ENCODE measurements at places on chromosomes 3 and 15.

DNA sequence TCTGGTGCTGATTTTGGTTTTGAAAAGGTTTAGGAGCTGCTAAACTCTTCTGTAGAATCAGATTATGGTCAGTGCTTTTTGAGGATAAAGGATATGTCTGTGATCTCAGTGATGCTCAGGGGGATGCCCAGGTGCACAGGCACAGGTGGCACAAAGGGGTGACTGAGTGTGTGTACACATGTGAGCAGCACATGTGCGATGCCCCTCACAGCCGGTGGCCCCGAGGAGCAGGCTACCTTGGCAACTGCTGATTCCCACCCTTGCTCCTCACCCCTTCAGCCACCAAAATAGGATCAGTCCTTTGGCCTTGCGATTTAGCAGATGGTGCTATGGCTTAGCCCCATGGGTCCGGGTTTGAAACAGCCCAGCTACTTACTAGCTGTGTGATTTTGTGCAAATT lies 51.1 kb downstream of the POMGNT2 start:
- no peak for DNase-seq

DNA sequence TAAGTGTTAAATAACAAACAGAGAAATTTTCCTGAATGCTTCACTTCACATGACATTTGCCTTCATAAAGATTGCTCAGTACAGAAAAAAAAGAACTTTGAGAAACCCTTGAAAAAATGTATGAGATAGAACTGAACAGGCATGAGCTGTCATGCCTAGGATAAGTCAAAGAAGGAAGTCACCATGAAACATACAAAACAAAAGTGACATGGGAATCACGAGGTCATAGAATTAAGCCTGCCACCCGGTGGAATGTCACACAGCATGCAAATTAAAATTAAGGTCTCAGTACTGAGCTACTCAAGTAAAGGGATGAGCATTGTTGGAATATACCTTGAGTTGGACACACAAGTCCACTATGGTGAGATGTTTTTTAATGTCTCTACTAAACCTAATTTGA lies 652.5 kb upstream of the NECTIN3 start:
- peak; percentile 6 for DNase-seq

GRCh38 chr3:100629421-100630127 lies 20.2 kb downstream of the ADGRG7 start:
- no peak for DNase-seq

- DNase-seq = peak; percentile 8
These were observed 11.0 kb downstream of the CD47 start for GRCh38 chr3:108079877-108080276.

DNA sequence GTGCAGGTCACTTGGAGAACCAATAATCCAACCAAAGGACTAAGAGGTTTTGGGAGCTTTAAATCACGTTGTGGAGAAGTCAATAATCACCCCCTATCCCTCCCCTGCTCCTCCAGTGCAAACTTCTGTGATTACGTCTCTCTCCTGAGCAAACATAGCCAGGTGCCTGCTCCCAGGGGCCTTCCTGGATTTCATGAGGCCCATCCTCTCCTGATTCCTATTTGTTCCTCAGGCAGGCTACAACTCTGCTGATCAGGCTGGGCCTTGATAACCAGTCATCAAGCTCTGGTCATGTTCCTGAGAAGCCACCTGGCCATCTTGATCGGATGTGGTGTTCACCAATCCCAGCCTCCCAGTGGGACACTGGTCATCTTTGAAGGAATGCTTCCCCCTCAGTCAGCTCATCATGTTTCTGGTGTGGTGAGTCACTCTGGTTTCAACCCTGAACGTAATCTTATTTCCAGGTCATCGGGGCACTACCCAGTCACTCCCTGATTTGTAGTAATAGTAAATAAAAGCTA lies 2.9 kb upstream of the ZNF710 start:
- DNase-seq = no peak

DNA sequence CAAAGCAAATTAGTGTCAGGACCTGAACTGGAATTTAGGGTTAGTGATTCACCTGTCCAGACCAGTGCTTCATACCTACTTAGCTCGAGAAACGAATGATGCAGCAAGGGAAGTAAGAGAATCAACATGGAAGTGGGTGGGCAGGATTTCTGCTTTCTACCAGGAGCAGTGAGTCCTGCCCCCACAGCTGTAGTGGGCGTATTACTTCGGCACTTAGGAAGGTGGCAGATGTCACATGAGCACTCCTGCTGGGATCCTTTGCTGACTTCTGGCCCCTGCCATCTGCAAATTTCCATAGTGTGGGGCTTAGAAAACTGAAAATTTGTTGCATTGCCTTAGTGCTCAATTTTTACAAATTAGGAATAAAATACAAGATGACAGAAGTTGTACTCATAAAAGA lies 31.2 kb downstream of the RYR3 start:
- DNase-seq = no peak

DNA sequence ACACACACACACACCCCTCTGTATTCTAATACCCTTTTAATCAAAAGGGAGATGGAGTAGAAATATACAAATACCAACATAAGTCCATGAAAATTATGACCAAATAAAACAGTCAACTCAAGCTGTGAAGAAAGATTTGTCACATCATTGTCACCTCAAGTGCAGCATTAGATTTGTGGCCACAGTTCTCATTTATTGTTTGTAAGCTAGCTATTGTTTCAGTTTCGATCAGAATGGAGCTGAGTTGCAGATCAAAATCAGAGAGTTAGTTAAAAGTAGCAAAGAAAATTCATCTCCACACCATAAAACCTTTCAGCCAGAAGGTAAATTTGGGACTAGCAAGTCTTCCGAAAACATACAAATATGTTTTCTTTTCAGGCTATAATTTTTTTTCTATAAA lies 267.7 kb upstream of the LMCD1 start:
- DNase-seq = no peak

GRCh38 chr3:163126115-163126514 lies 1629.5 kb downstream of the OTOL1 start:
- DNase-seq = no peak

- no peak for DNase-seq
These were observed 44.5 kb upstream of the MCTP2 start for GRCh38 chr15:94186770-94187331.

DNA sequence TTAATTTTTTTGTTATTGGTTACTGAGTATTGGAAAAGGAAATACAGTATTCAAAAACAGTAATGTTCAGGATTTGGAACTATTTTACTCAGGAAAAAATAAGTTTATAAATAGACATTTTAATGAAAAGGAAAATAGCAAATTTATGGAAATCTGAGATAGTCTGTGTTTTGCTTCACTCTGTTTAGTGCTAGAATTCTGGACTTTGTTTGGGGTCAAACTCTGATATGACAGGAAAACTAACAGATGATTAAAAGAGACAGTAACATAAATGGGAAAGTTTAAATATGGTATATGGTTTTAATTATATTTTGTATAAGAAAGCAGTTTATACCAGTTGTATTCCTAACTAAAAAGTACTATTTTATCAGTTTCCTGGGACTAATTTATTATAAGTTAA lies 17.4 kb downstream of the SETD5 start:
- DNase-seq = no peak

GRCh38 chr3:46192939-46193338 lies 15.2 kb downstream of the CCR1 start:
- no peak for DNase-seq

GRCh38 chr15:52183562-52184173 lies 7.5 kb downstream of the GNB5 start:
- DNase-seq = no peak

DNA sequence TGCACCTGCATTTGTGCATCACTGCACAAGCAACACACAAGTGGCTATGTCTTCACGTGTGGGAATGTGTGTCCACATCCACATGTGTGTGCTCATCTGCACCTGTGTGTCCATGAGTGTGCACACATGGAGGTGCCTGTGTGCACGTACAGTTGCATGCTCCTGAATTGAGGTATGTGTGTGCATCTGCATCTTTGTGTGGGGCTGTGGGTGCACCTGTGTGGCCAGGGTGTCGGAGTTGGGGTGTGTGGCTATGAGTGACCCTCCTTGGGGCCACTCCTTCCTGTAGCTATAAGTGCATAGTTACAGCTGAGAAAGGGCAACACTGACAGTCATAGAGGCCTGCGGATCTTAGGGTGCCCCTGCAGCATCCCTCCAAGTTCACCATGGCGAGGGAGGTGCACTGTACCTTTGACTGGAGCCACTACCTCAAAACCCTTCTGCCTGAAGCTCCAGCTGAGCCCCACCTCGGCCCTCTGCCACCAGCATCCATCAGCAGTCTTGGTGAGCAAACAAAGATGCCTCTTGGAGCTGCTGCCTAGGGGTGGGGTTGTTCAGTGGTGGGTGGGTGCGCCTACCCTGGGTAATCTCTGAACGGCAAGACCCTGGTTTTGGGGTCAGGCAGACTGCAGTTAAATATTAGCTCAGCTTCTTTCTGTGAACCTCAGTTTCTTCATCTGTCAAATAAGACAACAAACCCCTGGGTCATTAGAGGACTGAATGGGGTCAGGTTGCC lies 5.2 kb upstream of the HHATL start:
- no peak for DNase-seq

DNA sequence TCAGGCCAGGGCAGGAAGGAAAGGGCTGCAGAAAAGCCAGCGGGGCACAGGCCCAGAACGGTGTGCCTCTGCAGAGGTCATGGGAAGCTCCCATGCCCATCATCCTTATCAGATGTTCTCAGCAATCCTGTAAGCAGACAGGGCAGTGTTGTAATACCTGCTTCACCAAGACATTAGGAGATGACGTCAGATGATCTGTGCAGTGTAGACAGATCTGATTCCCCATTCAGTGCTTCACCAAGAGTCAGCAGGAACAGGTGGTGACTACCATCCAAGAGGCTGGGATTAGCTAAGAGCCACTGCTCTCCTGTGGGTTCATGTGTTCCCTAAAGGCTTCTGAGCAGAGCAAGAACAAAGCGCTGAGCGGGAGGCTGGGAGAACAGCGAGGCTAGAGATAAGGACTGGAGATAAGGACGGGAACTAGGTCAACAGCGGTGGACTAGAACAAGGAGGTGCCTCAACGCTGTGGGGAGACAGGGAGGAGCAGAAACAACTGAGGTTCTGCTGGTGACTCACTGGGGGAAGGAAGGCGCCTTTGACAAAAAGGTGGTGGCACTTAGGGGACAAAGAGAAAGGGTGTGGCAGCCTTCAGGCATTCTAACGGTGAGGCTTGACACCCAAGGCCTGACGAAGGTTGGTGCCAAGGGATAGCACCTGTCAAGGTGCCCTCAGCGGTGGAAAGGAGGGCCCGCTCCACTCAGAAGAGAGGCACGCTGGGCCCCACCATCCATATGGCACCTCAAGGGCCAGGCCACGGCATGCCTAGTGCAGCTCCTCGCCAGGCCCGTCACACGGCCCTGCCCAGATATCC lies 28.4 kb downstream of the CCDC12 start:
- no peak for DNase-seq

DNA sequence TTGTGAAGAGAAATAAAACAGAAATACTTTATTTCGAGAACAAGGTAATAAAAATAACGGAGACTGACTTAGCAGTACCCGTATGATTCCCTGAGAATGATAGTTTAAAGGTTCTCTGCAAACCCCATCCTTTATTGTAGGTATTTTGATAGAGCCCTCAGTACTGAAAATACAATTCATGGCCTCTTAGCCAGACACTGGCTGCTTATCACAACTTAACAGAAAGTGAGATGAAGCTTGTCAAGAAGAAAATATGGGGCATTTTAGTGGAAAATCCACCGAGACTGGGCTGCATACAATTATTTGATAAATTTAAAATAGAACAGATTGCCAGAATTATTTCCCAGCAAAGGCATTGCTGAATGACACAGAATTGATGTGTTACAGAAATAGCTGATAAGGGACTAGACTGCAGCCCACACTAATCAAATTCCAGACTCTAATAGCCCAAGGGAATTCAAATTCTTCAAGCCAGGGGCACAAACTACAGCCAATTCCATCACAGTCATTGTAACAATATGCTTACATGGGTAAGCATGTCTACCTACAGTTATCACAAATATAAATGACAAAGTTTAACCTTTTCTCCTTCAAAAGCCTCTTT lies 521.9 kb downstream of the PLOD2 start:
- no peak for DNase-seq

DNA sequence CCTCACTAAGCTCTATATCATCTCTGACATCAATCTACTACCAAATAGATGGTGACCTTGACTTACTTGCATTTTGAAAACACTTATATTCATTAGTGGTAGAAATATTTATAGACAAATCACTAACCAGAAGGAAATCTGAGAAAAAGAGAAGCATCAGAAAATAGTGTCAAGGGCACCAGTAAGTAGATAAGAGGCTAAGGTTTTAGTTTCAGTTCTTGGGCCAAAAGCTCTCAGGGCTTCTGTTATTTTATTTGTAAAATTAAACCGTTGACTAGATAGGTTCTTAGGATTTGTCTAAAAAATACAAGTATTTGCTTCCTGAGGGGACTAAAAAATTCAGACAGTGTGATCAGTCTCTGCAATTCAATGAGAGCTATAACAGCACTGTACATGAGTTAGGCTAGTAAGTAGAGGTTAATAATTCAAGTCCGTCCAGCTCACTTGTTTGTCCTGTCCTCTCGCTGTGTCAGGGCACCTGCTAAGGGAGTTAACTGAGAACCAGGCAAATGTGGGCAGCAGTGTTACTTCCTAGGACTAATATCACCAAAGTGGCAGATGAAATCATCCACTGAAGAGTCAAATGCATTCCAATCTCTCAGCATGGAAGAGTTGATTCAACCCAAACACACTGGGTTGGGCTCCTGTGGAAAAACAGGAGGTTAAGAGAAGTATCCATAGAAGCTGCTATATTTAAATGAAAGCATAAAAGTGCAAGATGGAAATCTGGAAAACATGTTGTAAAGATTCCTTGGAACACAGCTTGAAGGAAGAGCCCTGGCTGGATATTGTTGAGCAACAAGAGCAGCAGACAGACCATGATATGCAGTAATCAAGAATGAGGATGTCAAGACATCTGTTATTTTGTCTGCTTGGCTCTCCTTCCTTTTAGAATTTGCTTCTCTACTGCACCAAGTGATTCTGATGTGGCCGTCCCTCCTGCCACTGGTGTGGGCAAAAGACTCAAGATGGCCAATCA lies 134.9 kb upstream of the ZBTB20 start:
- DNase-seq = no peak

GRCh38 chr3:175186511-175186910 lies 327.4 kb downstream of the NAALADL2 start:
- no peak for DNase-seq

- DNase-seq = peak; percentile 68
These were observed 273.3 kb upstream of the ICE2 start for GRCh38 chr15:60751985-60752952.

DNA sequence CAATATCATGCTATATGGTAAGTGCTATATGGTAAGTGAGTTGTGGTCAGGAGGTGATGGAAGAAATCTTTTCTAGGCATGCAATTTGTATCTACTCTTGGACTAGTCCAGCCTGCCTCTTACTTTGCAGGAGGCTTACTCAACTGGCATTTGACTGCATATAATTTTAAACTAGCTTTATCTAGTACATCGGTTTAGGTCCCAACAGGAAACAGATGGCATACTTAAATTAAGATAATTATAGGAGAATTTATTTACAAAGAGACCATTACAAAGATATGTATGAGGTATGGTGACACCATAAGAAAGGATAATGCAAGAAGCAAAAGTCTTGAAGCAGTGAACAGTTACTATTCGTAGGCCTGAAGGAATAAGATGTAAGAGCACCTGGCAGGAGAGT lies 7.8 kb downstream of the SLC28A2 start:
- no peak for DNase-seq

GRCh38 chr3:8112587-8112986 lies 389.0 kb upstream of the LMCD1 start:
- DNase-seq = no peak

Data from NCI-H1105 treated with DMSO at 0.1 percent for 48 hours (cell line).